ENCODE measurements at places on chromosomes 1 and 21.

DNA sequence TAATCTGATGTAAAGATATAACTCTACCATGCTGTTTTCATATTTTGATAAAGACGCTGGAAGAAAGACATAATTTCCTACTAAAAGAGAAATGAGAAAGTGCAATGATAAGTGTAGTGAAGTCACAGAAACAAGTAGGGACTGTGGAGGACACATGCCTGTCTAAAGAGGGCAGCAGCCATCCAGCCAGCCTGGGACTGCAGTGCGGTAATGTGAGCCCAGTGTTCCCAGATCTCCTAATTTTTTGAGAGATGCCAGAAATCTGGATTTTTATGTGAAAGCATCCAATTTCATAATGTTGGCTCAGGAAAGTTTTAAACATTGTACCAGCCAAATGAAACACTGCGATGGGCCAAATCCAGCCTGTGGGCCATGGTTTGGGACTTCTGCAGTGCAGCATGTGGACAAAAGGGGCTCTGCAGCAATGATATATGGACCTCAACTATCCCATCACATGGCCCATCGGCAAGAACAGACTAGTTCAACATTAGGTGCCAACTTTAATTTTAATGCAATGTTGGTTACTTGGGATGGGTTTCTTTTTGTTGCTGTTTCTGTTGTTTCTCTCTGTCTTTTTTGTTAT, 329.5 kb downstream of the LTN1 start:
- DNase-seq: no peak

DNA sequence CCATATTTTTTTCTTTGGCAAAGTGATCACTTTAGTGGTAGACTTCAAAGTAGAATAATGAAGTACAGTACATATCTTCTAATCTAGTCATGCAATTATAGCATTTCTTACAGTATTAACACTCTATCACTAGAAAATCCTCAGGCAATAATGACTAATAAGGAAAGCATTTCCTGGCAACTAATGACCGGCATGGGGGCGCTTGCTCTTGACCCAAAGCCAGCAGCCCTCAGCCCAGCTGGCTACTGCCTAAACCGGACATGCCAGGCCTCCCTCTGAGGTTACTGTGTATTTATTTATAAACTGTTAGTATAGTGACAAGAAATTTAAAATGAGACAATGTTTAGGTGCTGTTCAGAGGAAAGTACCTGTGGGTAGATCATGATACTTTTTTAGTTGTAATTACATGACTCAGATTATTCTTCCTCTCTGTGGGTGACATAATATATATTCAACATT, 633.8 kb downstream of the PTPRC start:
- no peak for DNase-seq

DNA sequence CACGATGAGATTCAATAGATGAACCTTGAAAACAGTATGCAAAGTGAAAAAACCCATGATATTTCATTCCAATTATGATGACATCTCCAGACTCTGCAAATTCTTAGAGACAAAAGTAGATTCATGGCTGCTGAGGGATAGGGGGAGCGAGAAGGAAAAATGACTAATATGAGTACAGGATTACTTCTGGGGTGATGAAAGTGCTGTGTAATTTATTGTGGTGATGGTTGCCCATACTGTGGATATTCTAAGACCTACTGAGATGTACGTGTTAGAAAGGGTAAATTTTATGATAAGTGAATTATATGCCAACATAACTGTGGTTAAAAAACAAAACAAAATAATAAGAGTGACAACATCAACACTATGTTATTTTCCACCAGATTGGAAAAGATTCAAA, 18.9 kb upstream of the RGS7 start:
- no peak for DNase-seq

DNA sequence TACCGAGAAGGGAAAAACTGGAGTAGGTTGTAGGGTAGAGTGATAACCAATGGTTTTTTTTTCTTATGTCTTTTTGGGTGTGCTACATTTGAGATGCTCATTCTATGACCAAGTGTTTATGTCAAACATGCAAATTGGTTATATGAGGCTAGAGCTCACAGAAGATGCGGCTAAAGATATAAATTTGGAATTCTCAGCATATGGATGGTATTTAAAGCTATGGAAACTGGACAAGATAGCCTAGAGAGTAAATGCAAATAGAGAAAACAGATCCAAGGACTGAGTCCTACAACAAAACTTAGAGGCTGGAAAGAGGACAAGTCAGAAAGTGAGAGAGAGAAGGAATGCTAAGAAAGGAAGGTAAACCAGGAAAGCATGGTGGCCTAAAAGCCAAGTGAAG, 7.4 kb downstream of the GDAP2 start:
- DNase-seq: no peak
